Activated CD8-positive, alpha-beta T cell treated with anti-CD3 and anti-CD28 coated beads, Interleukin-2, amount 10 ng/mL, durations not matched to agents 7 days and 5 days (primary cell): ENCODE measurements at places on chromosomes 16 and 17.

- no peak for DNase-seq
Observed at GRCh38 chr16:56119133-56119532, 72.2 kb upstream of the GNAO1 start.

DNA sequence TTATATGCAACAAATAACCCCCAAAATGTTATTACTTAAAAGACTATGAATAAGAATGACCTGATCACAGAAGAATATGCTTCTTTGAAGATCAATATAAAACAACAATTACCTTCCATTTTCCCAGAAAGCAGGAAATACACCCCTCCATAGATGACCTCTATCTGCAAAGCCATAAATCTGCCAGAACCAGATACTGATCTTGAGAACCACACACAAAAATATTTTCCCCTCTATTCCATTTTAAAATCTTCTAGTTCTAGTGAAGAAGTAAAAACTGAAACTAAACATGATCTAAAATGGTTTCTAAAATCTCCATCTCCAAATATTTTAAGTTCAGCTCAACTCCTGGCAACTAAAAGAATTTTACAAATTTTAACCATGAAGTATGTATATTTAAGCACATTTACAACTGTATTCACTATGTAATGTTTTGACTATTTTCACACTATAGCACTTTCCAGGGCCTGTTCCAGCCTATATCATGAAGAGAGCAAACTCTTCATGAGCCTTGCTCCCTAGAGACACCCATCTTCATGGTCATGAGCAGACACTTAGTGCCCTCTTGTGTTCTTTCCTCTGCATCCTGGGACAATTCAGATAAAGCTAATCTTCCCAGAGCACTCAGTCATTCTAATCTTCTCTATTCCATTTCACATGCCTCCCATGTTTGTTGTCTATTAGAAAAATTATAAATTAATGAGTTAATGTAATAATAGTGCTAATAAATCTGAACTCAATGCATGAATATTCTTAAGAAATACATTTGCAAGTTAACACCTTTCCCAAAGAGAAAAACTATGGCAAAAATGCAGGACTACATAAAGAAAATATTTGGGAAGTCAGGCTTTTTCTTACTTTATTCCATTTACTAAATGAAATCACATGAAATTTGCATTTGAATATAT lies 87.0 kb downstream of the HELZ start:
- no peak for DNase-seq

GRCh38 chr16:57951204-57951960 lies 19.5 kb downstream of the CNGB1 start:
- DNase-seq, result no peak

DNA sequence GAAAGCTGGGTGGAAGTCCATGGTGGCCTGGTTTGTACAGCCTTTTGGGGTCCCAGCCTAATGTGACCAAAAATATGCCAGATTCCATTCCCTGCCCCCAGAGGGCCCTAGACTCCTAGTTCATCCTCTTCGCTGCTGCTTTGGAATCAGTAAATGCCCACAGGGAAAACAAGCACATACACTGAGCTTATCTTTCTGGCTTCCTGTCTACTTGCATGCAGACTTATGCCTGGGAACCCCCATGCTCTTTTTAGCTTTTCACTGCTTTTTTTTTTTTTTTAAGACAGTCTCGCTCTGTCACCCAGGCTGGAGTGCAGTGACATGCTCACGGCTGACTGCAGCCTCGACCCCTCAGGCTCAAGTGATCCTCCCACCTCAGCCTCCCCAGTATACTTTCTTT lies 6.2 kb upstream of the CD300LG start:
- DNase-seq, result no peak

GRCh38 chr16:11420895-11421294 lies 75.6 kb downstream of the RMI2 start:
- DNase-seq, result no peak

DNA sequence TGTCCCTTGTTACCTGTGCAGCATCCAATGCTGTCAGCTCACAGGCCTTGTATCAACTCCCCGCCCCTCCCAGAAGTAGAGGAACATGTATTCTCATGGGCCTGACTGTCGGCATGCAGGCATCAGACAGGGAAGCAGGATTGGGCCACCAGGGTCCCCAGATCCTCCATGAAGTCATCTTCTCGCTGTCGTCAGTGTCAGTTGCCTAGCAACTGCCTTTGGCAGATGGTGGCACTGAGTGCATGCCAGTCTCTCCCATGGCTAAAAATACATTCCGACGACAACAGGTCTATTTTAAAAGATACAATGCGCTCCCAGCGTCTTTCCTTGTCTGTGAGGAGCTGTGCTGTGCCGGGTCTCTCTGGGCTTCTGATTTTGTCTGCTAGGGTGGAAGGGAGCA lies 36.8 kb upstream of the CES5A start:
- no peak for DNase-seq

- no peak for DNase-seq
Observed at GRCh38 chr17:57466017-57466471, 209.7 kb downstream of the MSI2 start.

GRCh38 chr17:8223356-8224126 lies 13.2 kb upstream of the AURKB start:
- DNase-seq, result peak; percentile 76

DNA sequence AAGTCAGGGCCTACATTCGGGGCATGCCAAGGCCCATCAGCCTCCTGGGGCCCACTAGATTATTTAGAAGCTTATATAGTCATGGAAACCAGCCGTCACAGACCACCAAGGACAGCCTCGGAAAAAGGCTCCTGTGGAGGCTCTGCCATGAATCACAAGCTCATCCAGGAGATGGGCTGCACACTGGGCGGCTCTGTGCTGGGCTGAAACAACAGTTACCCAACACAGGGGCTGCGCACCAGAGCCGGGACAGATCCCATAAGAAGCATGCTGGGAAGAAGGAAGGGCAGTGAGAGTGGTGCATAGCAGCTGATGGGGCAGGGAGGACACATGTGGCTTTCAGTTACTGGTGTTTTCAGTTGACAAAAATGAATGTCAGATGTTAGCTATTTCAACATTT lies 67.7 kb upstream of the GSG1L start:
- no peak for DNase-seq

DNA sequence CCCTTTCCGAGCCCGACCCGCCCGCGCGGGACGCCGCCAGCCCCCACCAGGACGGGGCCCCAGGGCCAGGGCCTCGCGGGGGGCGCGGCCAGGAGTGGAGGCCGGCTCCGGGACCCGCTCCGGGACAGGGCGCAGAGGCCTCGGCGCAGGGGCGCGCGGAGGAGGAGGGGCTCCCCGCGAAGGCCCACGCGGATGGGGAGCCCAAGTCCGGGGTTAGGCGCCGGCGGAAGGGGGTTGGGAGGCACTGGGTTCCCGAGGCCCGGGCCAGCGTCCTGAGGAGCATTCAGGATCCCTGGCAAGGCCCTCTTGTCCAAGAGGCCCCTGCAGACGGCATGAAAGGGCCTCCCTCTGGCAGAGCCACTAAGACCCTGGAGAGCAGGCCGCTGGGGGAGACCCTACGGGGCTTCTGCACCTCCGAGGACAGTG lies 57.8 kb upstream of the CIBAR2 start:
- DNase-seq, result no peak

- DNase-seq, result no peak
Observed at GRCh38 chr17:55693254-55694216, 29.1 kb downstream of the TMEM100 start.

DNA sequence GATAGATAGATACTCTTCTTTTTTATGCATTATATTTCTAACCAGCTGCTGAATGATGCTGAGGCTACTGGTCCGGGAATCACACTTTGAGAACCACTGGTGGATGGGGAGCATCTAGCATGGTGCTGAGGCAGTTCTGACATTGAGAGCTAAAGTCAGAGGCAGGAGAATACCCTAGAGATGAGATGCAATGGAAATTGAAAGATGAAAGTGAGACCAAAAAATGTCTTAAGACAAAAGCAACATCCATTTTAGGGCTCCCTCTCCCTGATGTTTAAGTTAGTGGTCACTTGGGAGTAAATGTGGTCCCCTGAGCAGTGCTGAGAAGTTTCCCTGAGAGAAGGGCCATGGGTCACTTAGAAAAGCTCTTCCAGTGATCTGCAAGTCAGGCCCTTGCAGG lies 6.8 kb downstream of the PCTP start:
- no peak for DNase-seq

GRCh38 chr17:58493506-58493905 lies 5.3 kb upstream of the HSF5 start:
- no peak for DNase-seq

DNA sequence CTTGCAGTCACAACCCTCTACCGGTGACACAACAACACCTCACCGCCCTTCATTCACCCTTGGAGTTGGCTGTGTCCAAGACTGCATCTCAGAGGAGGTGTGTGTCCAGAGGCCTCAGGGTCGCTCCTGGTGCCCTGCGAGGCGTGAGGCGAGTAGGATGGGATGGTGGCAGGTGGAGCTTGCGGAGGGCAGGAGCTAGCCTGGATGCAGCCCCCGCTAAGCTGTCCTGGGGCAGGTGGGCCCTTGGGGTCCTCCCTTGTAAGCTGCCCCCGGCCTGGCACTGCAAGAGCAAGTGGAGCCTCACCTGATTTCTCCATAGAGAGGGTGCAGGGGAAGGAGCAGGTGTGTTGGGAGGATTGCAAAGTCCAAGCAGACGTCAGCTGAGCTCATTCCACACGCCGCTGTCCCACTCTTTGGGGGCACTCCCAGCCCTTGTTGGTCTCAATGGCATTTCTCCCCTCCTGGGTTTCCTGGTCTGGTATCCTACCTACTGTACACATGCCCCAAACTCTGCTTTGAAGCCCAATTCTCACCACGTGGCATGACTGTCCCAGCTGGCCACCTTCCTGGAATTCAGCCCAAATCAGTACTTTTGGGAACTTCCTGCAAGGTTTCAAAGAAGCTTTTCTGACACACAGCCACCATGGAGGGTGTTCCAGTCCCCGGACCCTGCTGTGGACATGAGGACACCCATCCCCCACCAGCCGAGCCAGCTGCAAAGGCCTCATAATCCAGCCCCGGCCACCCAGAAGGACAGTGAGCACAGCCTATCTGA lies 18.1 kb upstream of the ICAM2 start:
- no peak for DNase-seq

DNA sequence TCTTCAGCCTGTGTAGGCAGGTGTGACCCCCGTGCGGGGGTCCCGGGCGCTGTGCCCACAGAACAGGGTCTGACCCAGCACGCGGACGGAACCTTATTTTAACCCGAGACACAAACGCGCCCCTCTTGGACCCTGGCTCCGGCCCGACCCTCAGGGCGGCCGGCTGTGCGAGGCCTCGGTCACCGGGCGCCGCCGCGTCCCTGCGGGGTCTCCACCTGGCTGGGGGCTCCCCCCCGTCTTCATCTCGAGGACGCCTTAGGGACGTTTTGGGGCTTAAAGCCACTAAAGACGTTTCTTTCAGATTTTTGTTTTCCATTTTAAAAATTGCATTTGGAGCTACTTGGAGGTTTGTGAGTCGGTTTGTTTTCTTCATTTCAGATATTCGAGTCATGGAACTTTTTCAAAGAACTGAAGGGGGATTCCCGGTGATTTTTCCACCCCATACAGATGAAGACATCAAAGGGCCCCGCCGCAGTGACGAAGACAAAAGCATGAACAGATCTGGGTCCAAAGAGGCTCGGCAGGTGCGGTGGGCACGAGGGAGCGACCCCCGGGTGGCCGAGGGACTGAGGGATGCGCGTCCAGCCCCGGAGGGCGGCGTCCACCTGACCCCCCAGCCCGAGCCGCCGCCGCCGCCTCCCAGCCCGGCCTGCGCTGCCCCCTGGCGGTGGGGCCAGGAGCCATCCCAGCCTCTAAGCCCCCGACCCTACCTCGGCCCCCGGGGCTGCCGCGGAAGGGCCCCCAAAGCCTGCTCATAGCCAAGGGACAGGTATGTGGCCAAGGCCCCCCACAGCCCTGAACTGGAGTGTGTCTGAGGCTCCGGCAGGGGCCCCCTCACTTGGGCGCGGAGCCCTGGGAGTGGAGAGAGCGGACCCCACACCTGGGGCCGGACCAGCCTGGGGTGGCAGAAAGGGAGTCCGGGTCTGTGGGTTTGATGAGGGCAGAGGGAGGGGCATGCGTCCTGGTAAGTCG lies 3.8 kb upstream of the CD7 start:
- peak; percentile 68 for DNase-seq

DNA sequence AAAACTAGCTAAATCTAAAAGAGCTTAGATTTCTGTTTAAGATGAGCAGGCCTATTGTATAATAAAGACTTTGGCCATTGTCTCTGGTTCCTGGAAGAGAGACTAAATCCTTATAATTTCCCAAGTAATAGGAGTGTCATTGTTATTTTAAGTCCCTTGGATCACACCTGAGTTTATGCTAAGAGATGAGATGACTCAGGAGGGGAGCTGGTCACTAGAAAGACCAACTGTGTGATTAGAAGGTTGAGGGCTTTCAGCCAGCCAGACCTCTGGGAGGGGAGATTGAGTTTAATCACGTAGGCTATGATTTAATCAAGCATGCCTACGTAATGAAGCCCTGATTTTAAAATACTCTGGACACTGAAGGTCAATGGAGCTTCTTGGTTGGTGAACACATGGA lies 156.9 kb upstream of the C17orf78 start:
- DNase-seq, result no peak

GRCh38 chr17:36918211-36918691 lies 19.0 kb upstream of the LHX1 start:
- no peak for DNase-seq

- no peak for DNase-seq
Observed at GRCh38 chr17:12959441-12959840, 58.4 kb downstream of the ELAC2 start.

- DNase-seq, result no peak
Observed at GRCh38 chr16:16151315-16151714, 72.0 kb downstream of the ABCC6 start.

DNA sequence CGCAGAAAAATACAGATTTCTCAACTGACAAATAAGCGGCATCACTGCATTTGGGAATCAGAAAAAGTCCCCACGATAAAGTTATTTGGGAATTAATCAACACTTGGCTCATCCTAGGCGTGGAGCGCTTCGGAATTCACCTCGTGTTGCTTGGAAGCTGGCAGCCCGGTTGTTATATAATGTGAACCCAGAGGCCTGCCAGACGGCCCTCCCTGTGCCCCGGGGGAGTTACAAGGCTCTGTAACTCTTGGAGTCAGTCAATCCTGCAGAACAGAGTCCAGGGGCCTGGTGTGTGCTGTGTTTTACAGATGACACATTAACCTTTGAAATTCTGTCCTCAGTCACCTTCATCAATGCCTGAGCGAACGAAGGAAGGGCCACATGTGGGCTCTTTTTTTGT lies 111.1 kb downstream of the PITPNC1 start:
- no peak for DNase-seq

GRCh38 chr16:55570159-55570558 lies 3.7 kb downstream of the CAPNS2 start:
- DNase-seq, result no peak

DNA sequence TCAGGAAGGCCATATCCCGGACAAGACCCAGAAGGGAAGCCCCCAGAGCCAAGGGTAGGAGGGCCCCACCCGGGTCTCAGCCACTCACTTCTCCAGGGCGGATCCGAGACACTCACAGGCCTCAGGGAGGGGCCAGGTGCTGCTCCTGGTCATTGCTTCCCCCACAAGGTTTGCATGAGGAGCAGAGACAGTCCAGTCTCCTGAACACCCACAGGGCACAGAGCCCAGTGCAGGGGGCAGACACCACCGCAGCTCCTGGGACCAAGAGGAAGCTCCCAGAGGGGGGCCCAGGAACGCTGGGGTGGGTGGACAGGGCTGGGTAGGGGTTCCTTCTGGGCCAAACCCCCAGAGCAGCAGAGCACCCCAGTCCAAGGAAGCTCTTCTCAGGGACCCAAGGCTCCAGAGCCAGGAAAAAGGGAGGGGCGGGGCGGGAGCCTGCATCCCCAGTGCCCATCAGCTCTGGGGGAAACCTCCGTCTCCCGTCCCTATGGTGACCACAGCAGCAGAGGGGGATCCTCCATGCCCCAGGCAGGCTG lies 709 bp upstream of the MRPL28 start:
- peak; percentile 34 for DNase-seq

- no peak for DNase-seq
Observed at GRCh38 chr17:31413081-31413799, 21.8 kb downstream of the RAB11FIP4 start.

- no peak for DNase-seq
Observed at GRCh38 chr17:68125111-68125870, 89.8 kb downstream of the KPNA2 start.
